ENCODE measurements at places on chromosomes 1 and 21. TPM values are rescaled to one million over a fixed set of nuclear protein-coding genes. Genes with fewer than 3 reads are reported as not detected.

The PAQR6 gene
- 1.2 TPM for total RNA-seq

The ZNF644 gene
- 28.7 TPM for total RNA-seq

The ANGPTL3 gene
- total RNA-seq, result not detected

The PCP4 gene
- not detected for total RNA-seq

The DNAJC28 gene
- 1.2 TPM for total RNA-seq

The SLX9 gene
- total RNA-seq, result 54.7 TPM

DNA sequence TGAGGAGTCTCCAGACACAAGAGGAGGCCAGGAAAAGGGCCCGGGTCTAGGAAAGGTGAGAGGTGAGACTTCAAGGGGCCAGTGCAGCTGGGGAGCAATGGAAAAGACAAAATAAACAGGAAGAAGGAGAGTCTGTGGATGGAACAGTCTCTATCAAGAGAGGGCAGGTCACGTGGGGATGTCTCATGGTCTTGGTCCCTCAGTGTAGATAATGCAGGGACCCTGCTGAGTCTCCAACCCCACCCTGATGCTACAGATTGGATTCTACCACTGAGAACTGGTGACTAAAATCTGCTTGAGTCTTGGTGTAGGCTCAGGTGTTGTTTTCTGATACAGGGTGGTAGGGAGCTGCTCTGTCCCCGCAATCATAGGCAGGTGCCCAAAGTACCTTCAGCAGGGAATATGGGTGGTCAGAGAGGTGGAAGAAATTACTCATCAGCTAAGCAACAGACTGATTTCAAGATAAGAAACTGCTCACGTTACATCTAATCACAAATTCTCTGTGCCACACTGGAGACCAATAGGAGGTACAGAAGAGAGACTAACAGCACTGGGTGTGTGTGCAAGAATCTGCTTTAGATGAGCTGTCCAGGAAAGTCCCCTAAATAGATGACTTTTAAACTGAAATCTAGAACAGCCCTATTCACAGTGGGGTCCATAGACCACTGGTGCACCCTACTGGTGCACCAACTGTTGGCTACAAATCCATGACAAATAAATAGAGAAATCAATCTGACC is 101.5 kb upstream of the TLR5 start:
- peak; percentile 26 for DNase-seq

- DNase-seq, result no peak
Observed at GRCh38 chr1:16349847-16350406, 2.4 kb downstream of the FBXO42 start.

- DNase-seq, result no peak
Observed at GRCh38 chr1:44684525-44684924, 10.0 kb downstream of the ARMH1 start.

DNA sequence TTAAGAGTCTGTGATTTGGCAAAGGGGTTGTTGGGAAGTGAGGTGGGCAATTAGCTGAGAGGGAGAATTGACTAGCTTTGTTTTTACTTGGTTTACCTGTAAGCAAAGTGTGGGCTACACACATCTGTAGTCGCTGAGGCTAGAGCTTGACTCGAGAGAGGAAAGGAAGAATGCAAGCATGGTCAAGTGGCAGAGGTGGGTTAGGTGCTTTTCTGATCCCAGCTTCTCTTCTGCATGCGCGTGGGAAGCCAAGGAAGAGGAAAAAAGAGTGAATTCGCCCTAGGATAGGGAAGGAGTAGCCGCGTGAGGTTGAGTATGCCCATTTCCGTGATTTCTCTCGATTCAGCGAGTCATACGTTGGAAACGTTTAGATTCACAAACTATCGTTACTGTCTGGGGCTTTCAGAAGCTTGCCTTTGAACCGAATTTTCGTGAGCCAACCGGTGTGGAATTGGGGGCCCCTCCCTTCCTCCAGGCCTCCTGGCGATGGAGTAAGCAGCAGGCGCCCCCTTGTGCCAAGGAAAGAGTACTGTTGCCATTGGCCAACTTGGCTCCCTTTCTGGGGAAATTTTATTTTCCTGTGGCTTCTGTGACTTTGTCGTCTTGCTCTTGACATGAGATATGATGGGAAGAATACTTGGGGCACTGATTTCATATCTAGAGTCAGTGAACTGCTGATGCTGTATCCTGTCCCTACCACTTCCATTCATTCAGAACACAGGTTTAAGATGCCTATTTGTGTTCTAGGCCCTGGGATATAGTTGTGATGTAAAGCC is 1.3 kb downstream of the PIGV start:
- peak; percentile 56 for DNase-seq

DNA sequence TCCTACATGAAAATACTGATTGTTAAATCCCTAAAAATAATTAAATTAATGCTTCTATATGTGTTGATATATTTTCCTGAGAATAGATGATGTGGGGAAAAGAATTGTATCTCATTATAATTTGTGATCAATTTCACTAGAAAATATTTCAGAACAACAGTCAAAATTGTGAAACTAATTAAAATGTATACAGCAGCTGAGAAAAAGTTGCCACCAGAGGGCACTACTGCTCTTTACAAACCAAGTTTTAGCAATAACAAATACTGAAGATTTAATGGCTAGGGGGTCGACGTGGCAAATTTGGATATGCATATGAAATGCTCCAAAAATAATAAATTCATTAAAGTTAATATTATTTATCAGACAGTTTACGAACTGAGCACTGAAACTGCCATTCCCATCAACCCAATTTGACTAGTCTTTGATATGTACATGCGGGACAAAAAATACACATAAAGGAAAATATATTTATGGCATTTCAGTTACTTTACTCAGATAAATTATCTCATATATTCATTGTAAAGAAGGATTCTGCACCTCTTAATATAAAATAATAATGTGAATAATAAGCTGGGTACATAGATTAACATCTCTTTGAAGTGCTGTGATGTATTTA is 96.3 kb upstream of the TMPRSS15 start:
- DNase-seq, result no peak

DNA sequence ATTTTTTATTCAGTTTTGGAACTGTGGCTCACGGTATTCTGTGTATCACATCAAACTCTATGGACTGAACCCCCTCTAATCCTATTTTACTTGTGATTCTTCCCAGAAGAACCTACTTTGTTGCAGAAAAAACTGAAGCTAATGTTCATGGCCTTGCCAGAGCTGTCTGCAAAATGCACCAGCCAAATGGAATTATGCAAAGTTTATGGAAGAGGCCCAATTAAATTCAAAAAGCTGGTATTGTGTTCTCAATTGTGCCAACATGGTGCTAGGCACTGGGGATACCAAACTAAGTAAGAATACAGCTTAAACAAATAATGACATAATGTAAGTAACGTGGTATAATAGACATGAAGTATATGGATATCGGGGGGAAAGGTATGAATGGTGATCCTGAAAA is 273.8 kb upstream of the DUSP10 start:
- no peak for DNase-seq

- DNase-seq, result peak; percentile 52
Observed at GRCh38 chr1:55060133-55060999, 21.0 kb downstream of the PCSK9 start.

- no peak for DNase-seq
Observed at GRCh38 chr1:84042461-84042860, 43.5 kb upstream of the TTLL7 start.

DNA sequence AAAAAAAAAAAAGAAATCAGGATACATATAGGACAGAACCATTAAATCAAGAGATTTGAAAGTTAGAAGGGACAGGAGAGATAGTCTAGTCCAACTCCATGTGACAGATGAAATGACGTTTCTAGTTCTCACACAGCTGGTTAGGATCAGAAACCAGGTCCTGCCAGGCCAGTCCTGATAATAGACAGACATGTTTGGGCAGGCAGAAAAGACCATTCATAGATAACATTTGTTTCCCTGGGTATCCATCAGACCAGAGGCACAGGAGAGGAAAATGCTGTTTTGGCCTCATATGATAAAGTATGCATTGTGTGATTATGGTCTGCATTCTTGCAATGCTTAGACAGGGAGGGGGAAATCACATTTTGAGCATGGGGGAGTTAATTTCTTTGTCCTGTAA is 29.3 kb downstream of the ZBTB8B start:
- peak; percentile 79 for DNase-seq

DNA sequence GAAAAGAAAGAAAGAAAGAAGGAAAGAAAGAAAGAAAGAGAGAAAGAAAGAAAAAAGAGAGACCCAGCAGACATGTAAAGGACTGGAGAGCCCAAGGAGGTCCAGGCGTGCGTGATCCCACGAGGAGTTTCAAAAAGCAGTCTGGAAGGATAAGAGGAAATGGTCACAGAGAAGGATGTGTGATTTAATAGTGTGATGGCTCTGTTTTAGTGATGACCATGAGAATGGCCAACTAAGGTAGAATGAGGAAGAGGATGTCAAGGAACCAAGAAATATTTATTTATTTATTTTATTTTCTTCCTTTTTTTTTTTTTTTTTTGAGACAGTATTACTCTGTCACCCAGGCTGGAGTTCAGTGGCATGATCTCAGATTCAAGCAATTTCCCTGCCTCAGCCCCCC is 25.5 kb downstream of the PTGS2 start:
- DNase-seq, result no peak

DNA sequence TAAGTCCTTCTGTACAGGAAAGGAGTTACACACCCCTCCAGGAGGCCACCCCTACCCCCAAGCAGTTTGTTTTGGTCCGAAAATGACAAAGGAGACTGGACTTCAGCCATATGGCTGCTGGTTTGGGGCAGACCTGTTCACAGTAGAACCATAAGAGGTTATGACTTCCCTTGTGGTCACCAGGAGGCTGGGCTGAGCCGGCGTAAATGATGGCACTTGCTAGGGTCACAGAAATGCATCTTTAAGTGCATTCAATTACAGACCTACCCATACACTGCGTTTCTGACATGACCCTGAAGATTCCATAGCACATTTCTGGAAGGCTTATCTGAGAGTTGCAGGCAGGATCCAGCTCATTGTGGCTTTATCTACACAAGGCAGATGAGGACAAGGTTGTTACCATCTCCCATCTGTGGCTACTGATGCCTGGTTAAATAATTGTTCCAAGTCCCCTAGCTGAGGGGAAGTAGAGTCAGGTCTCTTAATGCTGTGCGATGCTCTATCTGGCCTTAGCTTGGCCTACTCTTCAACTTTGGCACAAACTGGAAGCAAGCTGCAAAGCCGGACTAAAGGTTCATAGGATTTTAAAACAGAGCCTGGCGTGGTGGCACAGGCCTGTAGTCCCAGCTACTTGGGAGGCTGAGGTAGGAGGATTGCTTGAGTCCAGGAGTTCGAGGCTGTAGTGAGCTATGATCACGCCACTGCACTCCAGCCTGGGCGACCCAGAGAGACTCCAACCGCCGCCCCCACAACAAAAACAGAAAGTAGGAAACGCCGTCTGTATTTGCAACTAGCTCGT is 1.7 kb upstream of the TRIM67 start:
- DNase-seq, result no peak

GRCh38 chr1:105294838-105295237 is 1545.1 kb downstream of the AMY1C start:
- DNase-seq, result no peak

All from foreskin keratinocyte (primary cell).